ENCODE measurements at places on chromosomes 7 and 10. TPM values are rescaled to one million over a fixed set of nuclear protein-coding genes. Genes with fewer than 3 reads are reported as not detected.

- H3K4me1 ChIP-seq: no peaks in the 10 kb centered on the region
- DNase-seq: no peak
- no peak overlapping the region for H3K4me3 ChIP-seq
- H3K36me3 ChIP-seq: no peaks in the 10 kb centered on the region
- no peak overlapping the region for H3K27ac ChIP-seq
Observed at GRCh38 chr7:49400891-49401550, 372.4 kb upstream of the VWC2 start.

DNA sequence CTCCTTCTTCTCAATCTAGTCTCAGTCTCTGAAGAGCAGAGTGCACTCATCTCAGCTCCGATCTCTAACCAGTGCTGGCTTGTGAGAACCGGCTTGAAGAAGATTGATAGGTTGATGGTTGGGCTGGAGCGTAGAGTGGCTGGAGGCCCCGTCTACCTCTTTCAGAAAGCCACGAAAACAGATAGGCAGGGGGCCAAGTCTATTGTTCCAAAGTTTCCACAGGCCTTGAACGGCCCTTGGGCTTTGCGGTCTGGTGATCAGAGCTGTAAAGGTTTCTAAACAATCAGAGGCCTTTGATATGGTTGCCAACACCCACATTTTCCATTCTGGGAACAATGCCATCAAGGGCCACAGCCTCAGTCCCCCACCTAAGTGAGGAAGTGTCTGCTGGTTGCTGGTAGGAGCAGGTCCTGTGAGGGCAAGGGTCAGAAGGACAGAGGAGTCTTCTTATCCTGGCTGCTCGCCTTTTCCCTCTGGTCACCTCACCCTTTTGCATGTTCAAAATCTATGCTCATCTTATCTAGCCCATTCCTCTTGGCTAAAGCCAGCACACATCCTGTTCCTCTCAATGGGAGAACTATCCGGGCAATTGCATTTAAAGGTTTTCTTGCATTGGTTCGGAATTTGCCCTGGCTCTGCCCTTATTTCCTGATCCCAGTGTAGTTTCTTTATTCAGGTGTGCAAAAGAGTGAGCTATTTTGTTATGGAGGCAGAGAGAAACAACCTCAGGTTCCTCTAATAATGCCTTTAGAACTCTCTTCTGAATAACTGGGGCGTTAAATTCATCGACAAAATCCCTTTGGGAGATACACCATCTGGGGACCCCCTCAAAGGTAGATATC is 70.3 kb upstream of the KMT2E start:
- H3K27me3 ChIP-seq: no peaks in the 10 kb centered on the region
- DNase-seq: peak; percentile 72
- H3K4me1 ChIP-seq: peaks cover 9% of the 10 kb centered on the region
- H3K36me3 ChIP-seq: no peaks in the 10 kb centered on the region

The SPDYE2 gene
- total RNA-seq: not detected

DNA sequence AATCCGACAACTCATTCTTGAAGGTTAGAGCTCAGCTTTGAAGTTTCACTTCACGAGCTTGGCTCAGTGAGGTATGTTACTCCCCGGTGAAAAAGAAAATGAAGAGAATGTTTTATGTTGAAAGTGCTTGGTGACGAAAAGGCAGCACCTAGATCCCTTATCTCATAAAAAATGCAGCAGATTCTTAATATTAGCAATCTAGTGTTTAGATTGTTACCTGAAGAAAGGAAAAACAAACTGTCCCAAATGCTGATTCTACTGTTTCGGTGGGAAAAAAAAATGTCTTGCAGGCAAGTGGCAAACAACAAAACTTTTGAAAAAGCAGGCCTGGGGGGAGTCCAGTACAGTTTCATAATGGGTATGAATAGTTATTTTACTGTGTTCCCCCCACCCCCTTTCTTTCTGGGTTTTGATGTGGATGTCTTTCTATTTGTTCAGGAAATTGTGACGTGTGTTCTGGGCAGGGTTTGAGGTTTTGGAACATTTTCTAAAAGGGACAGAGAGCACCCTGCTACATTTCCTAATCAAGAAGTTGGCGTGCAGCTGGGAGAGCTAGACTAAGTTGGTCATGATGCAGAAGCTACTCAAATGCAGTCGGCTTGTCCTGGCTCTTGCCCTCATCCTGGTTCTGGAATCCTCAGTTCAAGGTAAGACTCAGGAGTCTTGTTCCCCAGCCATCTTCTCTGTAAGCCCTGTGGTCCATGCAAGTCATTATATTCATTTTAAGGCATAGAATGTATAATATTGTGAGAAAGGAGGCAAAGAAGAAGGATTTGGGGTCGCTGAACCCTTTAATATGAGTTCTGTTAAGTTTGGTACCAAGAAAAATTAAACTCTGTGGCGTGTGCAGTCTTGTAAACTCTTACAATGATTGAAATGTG is at the start of gene SRGN:
TSS of gene SRGN (plus strand) at position 514 of the 881 bp plus-strand sequence. CDS start at position 569, 55 bp downstream.
- peak within 1 kb of the TSS; percentile 79 for H3K27ac ChIP-seq
- no peaks in the 10 kb centered on the region for H3K36me3 ChIP-seq
- H3K4me1 ChIP-seq: no peaks in the 10 kb centered on the region
- no peaks in the 10 kb centered on the region for H3K27me3 ChIP-seq
- peak; percentile 86 for DNase-seq

DNA sequence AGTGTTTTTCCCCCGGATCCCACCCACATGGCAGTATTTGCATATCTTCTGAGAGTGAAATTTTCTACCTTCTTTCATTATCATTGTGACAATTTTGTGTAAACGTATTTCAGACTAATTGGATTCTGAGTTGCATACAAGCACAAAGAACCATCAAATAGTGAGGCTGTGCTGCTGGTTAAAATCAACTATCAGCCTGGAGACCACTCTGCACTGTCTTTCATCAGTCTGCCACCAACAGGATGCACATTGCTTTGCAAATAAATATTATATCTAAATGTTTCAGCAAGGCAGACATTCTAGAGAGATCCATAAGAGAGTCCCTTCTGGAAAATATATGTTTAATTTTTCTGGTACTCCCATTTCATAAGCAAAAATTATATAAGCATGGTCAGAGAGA is 851.8 kb downstream of the XPNPEP1 start:
- H3K27me3 ChIP-seq: no peaks in the 10 kb centered on the region
- H3K27ac ChIP-seq: no peak overlapping the region
- no peaks in the 10 kb centered on the region for H3K4me1 ChIP-seq

GRCh38 chr10:92239151-92239599 is 51.7 kb downstream of the CPEB3 start:
- H3K4me1 ChIP-seq: peaks cover 44% of the 10 kb centered on the region
- peak overlapping the region; percentile 76 for H3K4me3 ChIP-seq
- DNase-seq: peak; percentile 63

DNA sequence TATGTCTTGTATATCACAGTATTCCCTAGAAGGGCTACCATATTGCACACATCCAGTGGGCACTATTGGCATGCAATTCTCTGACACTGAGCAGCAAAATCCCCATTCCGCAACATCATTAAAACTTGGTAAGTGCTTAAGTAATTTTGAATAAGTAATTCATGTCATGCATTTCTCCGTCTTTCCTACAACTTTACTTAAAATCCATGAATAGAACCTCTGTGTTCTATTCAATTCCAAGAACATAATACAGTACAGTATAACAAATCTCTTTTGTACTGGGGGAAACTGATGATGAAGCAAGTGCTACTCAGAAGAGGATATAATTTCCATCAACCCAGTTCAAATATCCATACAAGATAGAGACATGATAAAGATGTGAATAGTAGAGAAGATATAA is 80.9 kb upstream of the SEMA3C start:
- H3K27me3 ChIP-seq: no peaks in the 10 kb centered on the region
- H3K4me1 ChIP-seq: peaks cover 22% of the 10 kb centered on the region
- H3K36me3 ChIP-seq: no peaks in the 10 kb centered on the region
- no peak overlapping the region for H3K4me3 ChIP-seq
- H3K27ac ChIP-seq: no peak overlapping the region
- DNase-seq: no peak

The TRPV6 gene
- not detected for total RNA-seq

GRCh38 chr7:44265728-44266127 is 59.7 kb downstream of the CAMK2B start:
- no peak overlapping the region for H3K27ac ChIP-seq
- DNase-seq: no peak
- H3K4me3 ChIP-seq: no peak overlapping the region
- no peaks in the 10 kb centered on the region for H3K4me1 ChIP-seq
- no peaks in the 10 kb centered on the region for H3K27me3 ChIP-seq
- no peaks in the 10 kb centered on the region for H3K36me3 ChIP-seq

- H3K27ac ChIP-seq: no peak overlapping the region
- no peak for DNase-seq
- no peak overlapping the region for H3K4me3 ChIP-seq
- no peaks in the 10 kb centered on the region for H3K4me1 ChIP-seq
- no peaks in the 10 kb centered on the region for H3K27me3 ChIP-seq
- H3K36me3 ChIP-seq: no peaks in the 10 kb centered on the region
Observed at GRCh38 chr7:23347682-23348180, 48.6 kb downstream of the MALSU1 start.

- H3K36me3 ChIP-seq: no peaks in the 10 kb centered on the region
- H3K27ac ChIP-seq: no peak overlapping the region
- H3K4me3 ChIP-seq: no peak overlapping the region
- no peaks in the 10 kb centered on the region for H3K27me3 ChIP-seq
- no peaks in the 10 kb centered on the region for H3K4me1 ChIP-seq
- DNase-seq: no peak
Observed at GRCh38 chr10:131003455-131003854, 308.1 kb downstream of the TCERG1L start.

DNA sequence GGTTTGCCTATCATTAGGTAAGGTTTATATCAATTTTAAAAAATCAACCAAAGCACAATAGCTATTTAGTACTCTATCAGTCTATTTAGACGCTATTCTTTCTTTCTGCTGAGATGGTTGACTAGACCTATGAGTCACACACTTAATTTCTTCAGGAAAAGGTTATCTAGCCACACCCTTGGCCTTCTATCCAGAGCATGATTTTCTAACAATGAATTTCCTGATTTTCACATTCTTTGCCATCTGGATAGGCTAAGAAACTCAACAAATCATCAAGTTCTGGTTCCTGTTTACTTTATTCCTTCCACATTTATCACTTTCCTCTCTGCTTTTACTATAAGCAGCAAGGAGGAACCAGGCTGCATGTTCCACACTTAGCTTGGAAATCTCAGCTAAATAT is 8.1 kb downstream of the PRPS1L1 start:
- no peaks in the 10 kb centered on the region for H3K27me3 ChIP-seq
- no peaks in the 10 kb centered on the region for H3K4me1 ChIP-seq
- no peak overlapping the region for H3K4me3 ChIP-seq
- H3K36me3 ChIP-seq: no peaks in the 10 kb centered on the region
- DNase-seq: no peak

The MYPN gene
- not detected for total RNA-seq

DNA sequence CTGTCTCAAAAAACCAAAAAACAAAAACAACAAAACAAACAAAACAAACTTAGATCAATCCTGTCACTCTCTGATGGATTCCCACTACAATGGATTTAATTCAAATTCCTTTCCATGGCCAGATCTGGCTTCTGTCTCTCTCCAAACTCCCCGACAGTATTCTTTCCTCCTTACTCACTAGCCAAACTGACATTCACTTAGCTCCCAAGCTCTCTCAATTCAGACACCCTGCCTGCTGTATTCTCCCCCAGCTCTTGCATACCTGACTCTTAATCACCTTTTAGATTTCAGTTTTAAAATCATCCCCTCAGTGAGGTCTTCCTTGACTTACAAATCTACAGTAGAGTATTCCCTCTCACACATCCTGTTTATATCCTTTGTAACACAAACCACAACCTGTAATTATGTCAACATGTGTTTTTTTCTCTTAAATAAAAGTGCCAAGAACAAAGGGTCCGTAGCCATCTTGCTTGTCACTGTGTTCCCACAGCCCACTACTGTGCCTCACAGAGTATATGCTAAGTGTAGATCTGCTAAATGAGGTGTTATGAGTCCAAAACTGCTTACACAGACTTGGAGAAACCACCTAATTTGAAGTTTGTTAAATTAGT is 14.4 kb downstream of the HERPUD2 start:
- no peak for DNase-seq
- peaks cover 3% of the 10 kb centered on the region for H3K36me3 ChIP-seq
- H3K4me1 ChIP-seq: peaks cover 33% of the 10 kb centered on the region

- H3K4me3 ChIP-seq: no peak overlapping the region
- H3K4me1 ChIP-seq: no peaks in the 10 kb centered on the region
- no peaks in the 10 kb centered on the region for H3K27me3 ChIP-seq
- peak; percentile 40 for DNase-seq
Observed at GRCh38 chr10:123573236-123574108, 92.7 kb upstream of the GPR26 start.

The RPP30 gene
- 41.3 TPM for total RNA-seq

The ELMO1 gene
- 42.9 TPM for total RNA-seq

GRCh38 chr10:84156768-84157167 is 16.8 kb upstream of the GPR15LG start:
- no peak overlapping the region for H3K4me3 ChIP-seq
- no peaks in the 10 kb centered on the region for H3K4me1 ChIP-seq
- H3K27me3 ChIP-seq: no peaks in the 10 kb centered on the region
- no peak overlapping the region for H3K27ac ChIP-seq
- no peaks in the 10 kb centered on the region for H3K36me3 ChIP-seq
- DNase-seq: no peak

DNA sequence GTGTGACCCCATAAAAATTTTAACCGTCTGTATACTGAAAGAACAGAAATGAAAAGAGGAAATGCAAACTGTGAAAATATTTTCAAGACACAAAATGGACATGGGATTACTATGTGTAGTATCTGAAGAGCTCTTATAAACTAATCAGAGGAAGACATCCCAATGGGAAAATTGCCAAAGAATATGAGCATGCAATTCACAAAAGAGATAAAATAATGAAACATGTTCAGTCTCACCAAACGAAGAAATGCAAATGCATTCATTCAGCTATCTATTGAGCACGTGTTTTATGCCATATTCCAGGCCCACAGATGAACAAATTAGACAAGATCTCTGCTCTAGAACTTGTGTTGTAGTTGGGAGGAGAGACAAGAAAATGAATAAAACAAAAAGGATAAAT is 63.2 kb downstream of the NHLRC2 start:
- no peaks in the 10 kb centered on the region for H3K36me3 ChIP-seq
- H3K4me1 ChIP-seq: no peaks in the 10 kb centered on the region
- DNase-seq: no peak
- no peak overlapping the region for H3K4me3 ChIP-seq
- no peaks in the 10 kb centered on the region for H3K27me3 ChIP-seq

The TEX47 gene
- not detected for total RNA-seq

DNA sequence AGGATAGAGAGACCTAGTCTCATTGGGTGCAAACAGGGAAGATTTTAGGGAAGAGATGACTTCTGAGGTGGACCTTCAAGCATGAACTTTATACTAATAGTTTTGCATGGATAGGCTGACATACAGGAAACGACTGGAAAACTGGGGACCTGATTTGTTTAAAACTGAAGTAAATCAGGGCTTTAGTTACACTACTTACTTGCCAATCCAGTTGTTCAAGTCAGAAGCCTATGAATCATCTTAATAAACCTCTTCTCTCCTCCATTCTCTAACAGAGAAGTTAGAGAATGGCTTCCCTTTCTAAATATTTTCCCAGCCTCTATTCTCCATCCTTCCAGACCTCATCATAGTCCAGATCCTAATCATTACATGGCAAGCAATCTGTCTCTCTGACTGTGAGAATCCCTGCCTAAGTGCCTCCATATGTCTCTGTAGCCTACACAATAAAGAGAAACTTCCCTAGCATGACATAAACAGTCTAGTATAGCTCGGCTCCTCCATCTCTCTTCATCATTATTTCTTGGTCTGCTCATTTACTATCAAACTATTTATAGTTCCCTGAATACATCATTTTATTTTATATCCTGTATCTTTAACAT is 55.8 kb downstream of the PRKG1 start:
- no peak overlapping the region for H3K4me3 ChIP-seq
- no peaks in the 10 kb centered on the region for H3K27me3 ChIP-seq
- H3K27ac ChIP-seq: no peak overlapping the region
- no peaks in the 10 kb centered on the region for H3K4me1 ChIP-seq

- no peak overlapping the region for H3K4me3 ChIP-seq
- peak overlapping the region; percentile 70 for H3K27ac ChIP-seq
- no peaks in the 10 kb centered on the region for H3K36me3 ChIP-seq
- no peaks in the 10 kb centered on the region for H3K27me3 ChIP-seq
Observed at GRCh38 chr10:6721480-6721879, 141.4 kb upstream of the PRKCQ start.
